WTC11 (cell line): ENCODE measurements at places on chromosomes 3 and 15. TPM values are rescaled to one million over a fixed set of nuclear protein-coding genes. Genes with fewer than 3 reads are reported as not detected.

Gene UROC1
- 0.09 TPM in 1 of 3 replicates, not detected in the others for total RNA-seq

Gene RTP2
- total RNA-seq = not detected in 3 replicates

DNA sequence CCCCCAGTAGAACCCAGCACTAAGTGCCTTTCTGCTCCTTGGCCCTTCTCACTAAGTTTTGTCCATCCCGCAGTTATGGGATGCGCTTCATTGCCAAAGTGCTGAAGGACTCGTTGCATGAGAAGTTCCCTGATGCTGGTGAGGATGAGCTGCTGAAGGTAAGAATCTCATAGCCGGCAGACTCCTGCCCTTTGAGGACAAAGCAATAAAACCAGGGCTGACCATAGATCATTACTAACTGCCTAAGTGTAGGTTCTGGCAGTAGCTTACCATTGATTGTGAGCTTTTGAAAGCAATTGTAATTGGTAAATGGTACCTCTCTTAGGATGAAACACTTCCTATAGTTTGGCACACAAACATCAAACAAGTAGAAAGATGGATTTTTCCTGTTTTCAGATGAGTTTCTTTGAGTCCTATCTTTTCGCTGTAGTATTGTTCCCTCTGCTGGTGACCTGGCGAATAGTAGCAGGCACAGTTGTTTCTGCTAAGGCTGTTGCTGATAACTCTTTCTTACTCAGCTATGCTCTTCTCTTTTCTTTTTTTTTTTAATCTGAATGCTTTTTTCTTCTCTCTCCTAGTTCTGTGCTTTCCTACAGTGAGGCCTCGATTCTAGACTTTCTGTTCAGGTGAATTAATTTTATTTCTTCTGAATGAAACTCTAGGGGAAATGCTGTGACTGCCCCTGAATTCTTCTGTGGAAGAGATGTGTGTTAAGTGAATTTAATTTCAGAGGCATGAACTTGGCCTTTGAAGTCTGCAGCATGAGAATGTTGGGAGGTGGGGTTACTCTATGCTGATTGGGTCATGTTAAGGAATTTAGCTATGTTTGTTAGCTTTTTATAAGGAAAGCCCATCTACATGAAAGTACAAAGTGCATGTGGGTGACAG is 47.4 kb upstream of the CRTC3 start:
- no peak overlapping the region for H3K27ac ChIP-seq
- H3K27me3 ChIP-seq = no peaks in the 10 kb centered on the region
- peak; percentile 60 for DNase-seq
- no peak overlapping the region for H3K4me3 ChIP-seq
- H3K4me1 ChIP-seq = no peaks in the 10 kb centered on the region
- H3K36me3 ChIP-seq = peaks cover 59% of the 10 kb centered on the region

GRCh38 chr3:71759401-71759800 is 5.7 kb downstream of the GPR27 start:
- DNase-seq = no peak
- H3K27me3 ChIP-seq = peaks cover 26% of the 10 kb centered on the region
- H3K36me3 ChIP-seq = no peaks in the 10 kb centered on the region
- peak overlapping the region; percentile 34; the same call in 1 of the 2 replicates for H3K27ac ChIP-seq
- H3K4me1 ChIP-seq = peaks cover 12% of the 10 kb centered on the region

GRCh38 chr3:86180696-86181095 is 810.3 kb downstream of the VGLL3 start:
- no peaks in the 10 kb centered on the region for H3K27me3 ChIP-seq
- H3K27ac ChIP-seq = no peak overlapping the region
- no peaks in the 10 kb centered on the region for H3K36me3 ChIP-seq
- peak; percentile 22 for DNase-seq
- peaks cover 37% of the 10 kb centered on the region for H3K4me1 ChIP-seq

DNA sequence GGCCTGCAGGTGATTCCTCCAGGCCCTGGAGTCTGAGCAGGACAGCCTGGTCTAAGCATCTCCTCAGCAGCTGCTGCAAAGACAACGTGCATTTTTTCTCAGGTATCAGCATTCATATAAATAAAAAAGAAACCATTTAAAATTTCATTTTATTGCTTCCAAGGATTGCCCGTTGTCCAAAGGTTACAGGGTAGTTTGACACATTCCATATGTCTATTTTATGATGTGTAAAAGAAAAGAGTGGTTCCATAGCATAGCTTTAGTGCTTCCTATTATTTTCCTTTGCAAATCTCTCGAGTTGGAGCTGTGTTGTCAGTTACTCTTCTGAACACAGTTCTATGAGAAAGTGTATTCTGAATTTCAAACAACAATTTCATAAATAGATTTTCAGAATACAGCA is 7.2 kb upstream of the DGKG start:
- H3K4me1 ChIP-seq = 0 out of 2 replicates have a peak, but pooled peaks cover 3% of the 10 kb centered on the region
- no peaks in the 10 kb centered on the region for H3K36me3 ChIP-seq
- H3K27ac ChIP-seq = no peak overlapping the region
- peaks cover 12% of the 10 kb centered on the region for H3K27me3 ChIP-seq
- no peak overlapping the region for H3K4me3 ChIP-seq

DNA sequence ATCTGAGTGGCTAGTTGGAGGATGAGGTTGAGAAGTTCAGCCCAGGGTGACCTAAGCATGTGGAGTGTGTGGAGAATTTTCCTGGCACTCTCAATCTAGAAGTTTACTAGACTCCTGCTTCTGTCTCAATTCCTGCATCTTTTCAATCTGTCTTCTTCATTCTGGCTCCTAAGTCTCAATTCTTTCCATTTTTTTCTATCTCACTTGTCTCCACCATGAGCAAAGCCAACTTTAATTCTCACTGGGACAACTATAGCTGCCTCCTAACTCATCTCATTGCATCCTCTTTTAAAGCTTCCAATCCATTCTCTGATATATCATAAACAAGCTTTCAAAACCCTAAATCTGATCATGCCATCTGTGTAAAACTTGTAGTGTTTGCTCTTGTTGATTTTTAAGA is 569.3 kb downstream of the NAALADL2 start:
- no peak overlapping the region for H3K27ac ChIP-seq
- no peaks in the 10 kb centered on the region for H3K4me1 ChIP-seq
- H3K27me3 ChIP-seq = no peaks in the 10 kb centered on the region
- H3K4me3 ChIP-seq = no peak overlapping the region
- no peaks in the 10 kb centered on the region for H3K36me3 ChIP-seq

- H3K27me3 ChIP-seq = no peaks in the 10 kb centered on the region
- peaks cover 7% of the 10 kb centered on the region for H3K4me1 ChIP-seq
- no peaks in the 10 kb centered on the region for H3K36me3 ChIP-seq
- no peak for DNase-seq
Measured at GRCh38 chr15:76674883-76675282, 230.3 kb downstream of the SCAPER start.

- no peaks in the 10 kb centered on the region for H3K27me3 ChIP-seq
- no peak overlapping the region for H3K27ac ChIP-seq
- H3K4me3 ChIP-seq = no peak overlapping the region
- DNase-seq = no peak
Measured at GRCh38 chr3:175478301-175478700, 619.2 kb downstream of the NAALADL2 start.

DNA sequence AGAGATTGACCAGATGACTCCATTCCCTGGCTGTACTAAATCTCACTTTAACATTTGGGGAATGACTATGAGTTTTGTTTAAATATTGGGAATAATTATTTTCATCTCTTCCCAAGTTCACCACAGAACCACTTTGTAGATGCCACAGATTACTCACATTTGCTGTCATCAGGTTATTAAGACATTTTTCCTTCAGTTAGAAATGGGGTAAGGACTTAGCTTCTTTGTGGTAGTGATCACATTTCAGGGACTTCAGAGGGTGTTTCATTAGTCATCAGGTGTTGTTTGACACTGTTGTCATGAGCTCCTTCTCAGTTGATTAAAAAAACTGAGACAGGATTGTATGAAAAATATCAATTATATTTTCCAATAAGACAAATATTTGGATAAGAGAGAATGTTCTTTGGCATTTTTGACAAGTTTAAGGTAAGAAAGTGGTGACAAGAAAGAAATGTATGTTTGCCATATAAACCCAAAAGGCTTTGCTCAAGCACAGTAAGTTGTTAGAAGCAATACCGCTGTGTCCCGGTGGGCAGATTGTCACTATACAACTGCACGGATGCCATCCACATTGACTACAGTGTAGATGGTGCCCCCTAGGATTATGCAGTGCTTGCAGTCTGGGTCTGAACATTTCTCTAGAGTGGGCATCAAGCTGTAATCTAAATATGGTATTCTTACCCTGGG is 22.3 kb downstream of the FBXL2 start:
- no peak overlapping the region for H3K27ac ChIP-seq
- no peaks in the 10 kb centered on the region for H3K36me3 ChIP-seq
- H3K27me3 ChIP-seq = no peaks in the 10 kb centered on the region
- H3K4me1 ChIP-seq = no peaks in the 10 kb centered on the region
- no peak for DNase-seq
